ENCODE measurements at places on chromosomes 4 and X.

GRCh38 chr4:131488772-131489171 is 1660.3 kb upstream of the PCDH10 start:
- no peak for DNase-seq

GRCh38 chr4:89166971-89167475 is 55.7 kb downstream of the TIGD2 start:
- DNase-seq, result no peak

- no peak for DNase-seq
These were observed 249.1 kb upstream of the FAM47A start for GRCh38 chrX:34381241-34381640.

GRCh38 chrX:42748067-42748850 is 29.7 kb downstream of the PPP1R2C start:
- DNase-seq, result no peak

GRCh38 chr4:6914448-6914847 is 4.8 kb downstream of the TBC1D14 start:
- no peak for DNase-seq

GRCh38 chrX:6718766-6719165 is 183.8 kb upstream of the VCX3A start:
- DNase-seq, result no peak

DNA sequence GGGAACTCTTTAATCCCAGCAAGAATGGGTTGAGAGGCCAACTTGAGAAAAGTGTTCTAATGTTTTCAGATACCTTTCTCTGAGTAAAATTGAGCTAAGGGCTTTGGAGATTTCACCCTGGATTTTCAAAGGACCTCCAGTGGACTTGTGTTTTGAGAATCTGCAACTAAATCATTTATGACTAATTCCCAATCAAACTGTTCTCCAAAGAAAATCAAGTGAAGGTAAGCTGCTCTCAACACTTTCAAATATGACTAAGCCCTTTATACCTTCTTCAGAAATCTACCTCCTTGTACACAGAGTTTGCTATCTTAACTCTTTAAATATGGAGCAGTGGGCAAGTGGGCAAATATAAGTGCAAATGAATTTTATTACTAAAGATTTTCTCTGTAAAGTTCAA is 392.9 kb downstream of the PDGFC start:
- DNase-seq, result no peak

DNA sequence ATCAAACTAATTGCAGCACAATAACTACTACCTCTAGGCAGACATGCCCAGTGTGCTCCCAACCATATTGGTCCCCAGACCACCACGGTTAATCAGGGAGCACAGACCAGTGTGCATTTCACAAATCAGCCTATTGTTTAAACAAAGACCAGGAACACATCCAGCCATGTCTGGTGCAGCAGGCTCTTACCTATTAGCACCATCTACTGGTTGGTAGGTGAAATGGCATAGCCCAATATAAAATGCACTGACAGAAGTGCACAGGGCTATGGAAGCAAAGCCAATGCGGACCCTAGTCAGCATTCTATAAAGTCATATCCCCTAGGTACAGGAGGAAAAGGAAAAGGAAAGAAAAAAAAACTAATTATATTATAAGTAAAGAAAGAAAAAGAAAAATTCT is 15.5 kb upstream of the CYLC1 start:
- DNase-seq, result no peak

- DNase-seq, result no peak
These were observed 71.0 kb downstream of the PRSS12 start for GRCh38 chr4:118281611-118282442.

DNA sequence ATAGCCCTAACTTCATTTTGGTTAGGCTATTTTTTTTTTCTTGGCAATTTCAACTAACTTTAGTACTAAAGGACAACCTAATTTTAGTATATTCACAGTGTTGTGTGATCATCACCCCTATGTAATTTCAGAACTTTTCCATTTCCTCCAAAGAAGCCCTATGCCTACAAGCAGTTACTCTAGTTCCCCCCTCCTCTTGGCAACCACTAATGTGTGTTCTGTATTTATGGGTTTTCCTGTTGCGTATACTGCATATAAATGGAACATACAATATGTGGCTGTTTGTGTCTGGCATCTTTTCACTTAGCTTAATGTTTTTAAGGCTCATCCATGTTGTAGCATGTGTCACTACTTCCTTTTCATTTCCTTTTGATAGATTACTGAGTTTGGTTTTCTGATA is 57.6 kb downstream of the N4BP2 start:
- no peak for DNase-seq

- no peak for DNase-seq
These were observed 126.8 kb downstream of the PAPSS1 start for GRCh38 chr4:107593230-107593629.
